ENCODE measurements at places on chromosomes 4 and X.

DNA sequence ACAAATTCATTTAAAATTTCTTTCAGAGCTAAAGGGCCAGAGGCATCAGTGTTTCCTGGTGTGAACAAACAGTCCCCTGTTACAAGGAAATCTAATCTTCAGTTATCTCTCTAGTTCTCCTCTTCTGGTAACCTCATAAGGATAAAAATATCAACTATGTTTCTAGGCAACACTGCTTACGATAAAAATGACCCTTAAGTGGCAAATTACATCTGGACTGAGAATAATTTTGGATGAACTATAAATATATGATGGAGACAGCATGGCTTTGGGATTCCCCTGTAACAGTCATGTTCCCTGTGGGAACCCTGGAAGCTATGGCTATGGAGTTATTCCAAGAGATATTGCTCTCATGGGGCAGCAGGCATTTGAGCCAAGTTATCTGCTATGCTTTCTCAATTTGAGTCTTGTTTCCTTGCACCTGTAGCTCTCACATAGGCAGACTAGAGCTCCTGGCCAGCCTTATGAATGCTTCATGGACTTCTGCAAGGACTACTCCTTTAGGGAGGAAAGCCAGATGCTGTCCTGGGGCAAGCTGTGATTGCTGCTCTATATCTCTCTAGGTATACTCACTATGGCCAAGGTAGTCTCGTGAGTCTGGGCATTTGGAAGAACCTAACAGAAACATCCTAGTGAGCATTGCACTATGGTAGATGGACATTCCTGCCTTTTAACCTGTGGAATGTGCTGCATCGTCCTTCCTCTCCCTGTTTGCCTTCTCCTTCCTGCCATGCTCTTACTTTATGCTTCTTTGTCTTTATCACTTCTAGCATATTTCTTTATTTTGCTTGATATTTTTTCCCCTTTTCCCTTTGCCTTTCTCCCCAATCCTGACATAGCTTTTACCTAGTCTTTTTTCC is 14.2 kb downstream of the C4orf33 start:
- DNase-seq: no peak

DNA sequence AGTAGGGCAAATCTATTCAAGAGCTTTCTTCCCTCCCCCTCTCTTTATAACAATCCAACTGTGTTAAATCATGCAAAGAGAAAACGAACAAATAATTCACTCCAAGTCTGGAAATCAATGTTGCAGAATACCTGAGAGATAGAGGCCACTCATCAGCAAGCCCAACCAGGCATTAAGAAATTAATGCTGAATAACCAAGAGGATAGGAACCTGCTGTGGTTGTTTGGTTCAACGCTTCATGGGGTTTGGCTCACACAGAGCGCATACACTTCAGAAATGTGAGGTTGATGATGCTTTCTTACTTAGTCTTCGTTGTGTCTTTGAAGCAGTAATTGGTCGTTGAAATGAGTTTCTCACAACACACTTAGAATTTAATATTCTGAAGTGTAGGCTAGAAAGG is 1540.0 kb upstream of the PABPC4L start:
- DNase-seq: no peak

GRCh38 chr4:140844061-140844460 is 87.9 kb upstream of the TBC1D9 start:
- no peak for DNase-seq

DNA sequence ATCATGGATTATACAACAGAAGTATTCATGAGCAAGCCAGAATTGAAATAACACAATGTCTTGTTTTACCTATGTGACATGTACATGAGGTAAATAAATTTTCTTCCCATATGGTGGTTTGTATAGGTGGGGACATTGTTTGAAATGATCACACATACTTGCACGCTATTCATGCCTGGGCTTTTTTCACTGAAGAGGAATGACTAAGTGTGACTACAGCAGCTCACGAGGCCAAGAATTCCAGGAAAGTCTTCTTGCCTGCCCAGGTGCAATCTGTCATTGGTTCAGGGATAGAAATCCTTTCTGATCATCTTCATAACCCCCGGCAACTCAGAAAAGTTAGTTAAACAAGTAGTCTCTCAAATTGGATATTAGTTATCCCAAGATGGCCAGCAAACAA is 36.3 kb upstream of the AREG start:
- DNase-seq: no peak

GRCh38 chr4:63296773-63297172 is 1112.5 kb downstream of the TECRL start:
- DNase-seq: no peak

DNA sequence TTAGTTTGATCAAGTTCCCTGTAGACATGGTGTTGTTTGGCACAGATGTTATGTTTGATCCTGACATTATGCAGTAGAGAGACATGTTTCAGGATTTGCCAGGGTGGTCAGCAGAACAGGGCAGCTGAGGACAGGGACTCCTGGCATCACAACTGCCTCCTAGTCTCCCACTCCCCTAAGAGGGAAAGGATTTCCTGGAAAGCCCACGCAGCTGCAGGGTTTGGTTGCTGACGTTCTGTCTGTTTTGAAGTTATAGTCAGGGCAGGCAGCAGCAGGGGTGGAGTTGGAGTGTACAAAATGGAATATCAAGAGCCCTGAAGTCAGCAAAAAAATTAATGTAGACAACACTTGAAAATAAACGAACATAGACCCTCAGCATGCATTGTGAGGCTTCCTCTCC is 125.4 kb downstream of the CPE start:
- DNase-seq: no peak

DNA sequence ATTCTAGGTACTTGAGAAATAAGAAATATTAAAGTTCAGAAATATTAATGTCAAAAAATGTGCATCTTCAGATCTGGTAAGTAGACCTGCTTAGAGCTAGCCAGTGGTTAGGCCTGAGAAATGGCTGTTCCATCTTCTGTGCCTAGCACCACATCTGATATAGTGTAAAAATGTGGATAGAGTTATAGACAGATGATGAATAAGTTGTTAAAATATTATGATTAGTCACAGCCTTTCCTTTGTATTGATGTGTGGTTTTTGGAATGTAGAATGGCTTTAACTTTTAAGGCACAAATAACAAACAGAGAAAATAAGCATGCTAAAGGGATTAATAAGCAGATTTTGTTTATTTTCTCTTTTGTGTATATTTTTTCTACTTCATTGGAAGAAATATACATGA is 133.5 kb upstream of the NUDT6 start:
- no peak for DNase-seq

DNA sequence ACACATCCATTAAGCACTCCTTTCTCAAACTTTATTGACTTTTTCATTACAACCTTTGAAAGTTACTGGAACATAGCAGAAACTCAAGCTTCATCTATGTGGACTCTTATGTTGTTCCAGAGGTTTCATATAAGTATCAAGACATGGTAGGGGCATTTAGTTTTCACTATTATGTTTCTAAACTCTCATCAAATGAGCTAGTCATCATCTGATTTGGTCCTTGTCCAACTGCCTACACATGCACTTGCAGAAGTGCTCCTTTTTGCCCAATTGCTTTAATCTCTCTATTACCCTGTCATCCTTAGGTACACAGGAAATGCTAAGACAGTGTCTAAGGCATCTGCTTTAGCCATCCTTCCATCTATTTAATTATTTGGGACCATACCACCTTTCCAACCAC is 42.2 kb upstream of the EPGN start:
- DNase-seq: no peak

- DNase-seq: no peak
These were observed 544.8 kb upstream of the ADGRL3 start for GRCh38 chr4:60655356-60655755.

- no peak for DNase-seq
These were observed 2.8 kb downstream of the PSMD10 start for GRCh38 chrX:108088511-108088910.

DNA sequence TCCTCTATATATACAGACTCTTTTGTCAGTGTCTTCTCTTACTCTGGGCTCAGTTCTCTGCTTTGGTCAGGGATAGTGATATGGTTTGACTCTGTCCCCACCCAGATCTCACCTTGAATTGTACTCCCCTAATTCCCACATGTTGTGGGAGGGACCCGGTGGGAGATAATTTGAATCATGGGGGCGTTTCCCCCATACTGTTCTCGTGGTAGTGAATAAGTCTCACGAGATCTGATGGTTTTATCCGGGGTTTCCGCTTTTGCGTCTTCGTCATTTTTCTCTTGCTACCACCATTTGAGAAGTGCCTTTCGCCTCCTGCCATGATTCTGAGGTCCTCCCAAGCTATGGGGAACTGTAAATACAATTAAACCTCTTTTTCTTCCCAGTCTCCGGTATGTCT is 144.4 kb downstream of the GLUD2 start:
- DNase-seq: no peak

GRCh38 chr4:74931376-74931775 is 1.5 kb upstream of the PARM1 start:
- no peak for DNase-seq

DNA sequence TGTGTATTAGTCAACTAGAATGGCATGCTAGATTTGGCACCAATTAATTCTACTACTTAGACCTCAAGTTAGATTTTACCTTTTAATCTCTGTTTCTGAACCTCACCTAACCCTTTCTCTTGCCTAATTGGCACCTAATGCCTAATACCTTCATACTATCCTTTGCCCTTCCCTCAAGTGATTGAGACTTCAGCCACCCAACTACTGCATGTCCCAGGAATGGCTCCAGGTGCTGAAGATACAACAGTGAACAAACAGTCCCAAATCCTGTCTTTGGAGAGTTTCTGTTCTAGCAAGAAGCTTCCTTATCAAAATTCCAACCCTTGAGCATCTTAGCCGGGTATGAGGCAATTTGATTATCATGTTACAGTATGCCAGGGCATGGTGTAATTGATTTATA is 139.9 kb downstream of the CPE start:
- DNase-seq: no peak

DNA sequence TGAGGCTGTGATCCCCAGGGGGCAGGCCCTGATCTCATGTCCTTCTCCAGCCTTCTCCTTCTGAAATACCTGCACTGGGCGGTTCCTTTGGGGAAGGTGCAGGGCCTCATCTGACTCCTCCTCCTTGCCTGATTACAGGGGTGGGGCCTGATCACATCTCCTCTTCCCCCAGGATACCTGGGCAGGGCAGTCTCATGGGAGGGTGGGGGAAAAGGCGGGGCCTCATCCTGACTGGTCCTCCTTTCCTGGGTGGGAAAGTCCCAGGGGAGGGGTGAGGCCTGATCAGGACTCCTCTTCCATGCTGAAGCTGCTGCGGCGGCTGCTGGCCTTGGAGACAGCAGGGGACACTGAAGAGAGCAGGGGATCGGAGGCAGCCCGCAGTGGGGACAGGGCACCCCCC is 13.3 kb downstream of the TFE3 start:
- DNase-seq: no peak

- no peak for DNase-seq
These were observed 9.7 kb downstream of the GC start for GRCh38 chr4:71774136-71774535.

DNA sequence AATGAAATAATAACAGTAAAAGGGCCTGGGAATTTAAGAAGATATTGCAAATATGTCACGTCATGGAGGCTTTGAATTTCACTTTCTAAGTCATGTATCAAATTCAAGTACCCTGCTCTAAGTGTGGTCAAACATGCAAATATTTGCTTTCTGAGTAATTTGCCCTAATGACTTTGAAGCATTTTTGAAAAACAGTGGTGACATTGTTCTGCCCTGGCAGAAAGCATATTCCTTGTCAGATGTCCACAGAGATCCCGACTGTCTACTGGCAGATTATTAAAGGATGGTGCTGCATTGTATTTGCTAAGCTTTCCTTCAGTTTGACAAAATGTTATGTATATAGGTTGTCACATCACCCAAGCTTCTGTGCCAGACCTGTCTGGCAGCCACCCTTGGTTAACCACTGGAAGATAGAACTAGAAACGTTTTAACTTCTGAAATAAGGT is 92.5 kb downstream of the ANK2 start:
- DNase-seq: no peak

DNA sequence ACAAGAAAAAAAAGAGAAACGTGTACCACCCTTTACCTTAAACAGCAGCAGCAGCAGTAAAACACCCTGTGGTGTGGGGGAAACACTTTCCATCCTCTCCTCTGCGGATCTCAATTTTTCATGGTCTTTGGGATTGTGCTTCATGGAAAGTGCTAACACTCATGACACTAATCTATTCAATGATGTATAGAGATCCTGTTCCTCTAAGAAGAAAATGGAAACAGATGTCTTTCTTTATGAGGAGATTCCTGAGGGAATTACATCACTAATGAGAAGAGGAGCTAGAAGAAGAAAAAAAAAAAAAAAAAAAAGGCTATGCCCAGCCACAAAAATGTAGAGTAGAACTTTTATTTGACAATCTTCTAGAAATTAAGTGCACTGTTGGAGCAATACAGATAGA is 62.9 kb upstream of the NDST3 start:
- no peak for DNase-seq

- DNase-seq: no peak
These were observed 123.2 kb upstream of the IGFBP7 start for GRCh38 chr4:57233386-57233785.

DNA sequence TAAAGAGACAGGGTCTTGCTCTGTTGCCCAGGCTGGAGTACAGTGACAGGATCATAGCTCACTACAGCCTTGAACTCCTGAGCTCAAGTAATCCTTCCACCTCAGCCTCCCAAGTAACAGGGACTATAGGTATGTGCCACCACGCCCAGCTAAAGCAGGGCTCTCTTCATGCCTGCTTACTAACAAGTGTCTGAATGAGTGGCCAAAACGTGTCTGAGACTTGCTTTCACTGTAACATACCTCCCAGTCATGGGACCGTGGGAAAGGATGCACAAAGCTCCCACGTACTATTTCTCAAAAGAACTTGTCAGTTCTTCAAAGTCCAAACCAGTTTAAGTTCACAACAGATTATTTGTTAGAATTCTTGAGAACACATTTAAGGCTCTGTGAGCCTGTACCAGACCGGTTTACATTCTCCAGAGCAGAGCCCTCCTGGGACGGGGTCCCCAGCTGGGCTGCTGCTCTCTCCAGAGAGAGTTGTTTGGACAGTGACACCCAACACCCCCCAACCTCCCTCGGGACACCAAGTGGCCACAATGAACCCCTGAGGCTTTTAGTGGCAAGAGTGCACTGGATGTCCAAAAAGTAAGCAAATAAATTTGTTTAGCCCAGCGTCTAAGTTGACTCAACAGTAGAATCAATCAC is 24.1 kb downstream of the SH3KBP1 start:
- DNase-seq: no peak

DNA sequence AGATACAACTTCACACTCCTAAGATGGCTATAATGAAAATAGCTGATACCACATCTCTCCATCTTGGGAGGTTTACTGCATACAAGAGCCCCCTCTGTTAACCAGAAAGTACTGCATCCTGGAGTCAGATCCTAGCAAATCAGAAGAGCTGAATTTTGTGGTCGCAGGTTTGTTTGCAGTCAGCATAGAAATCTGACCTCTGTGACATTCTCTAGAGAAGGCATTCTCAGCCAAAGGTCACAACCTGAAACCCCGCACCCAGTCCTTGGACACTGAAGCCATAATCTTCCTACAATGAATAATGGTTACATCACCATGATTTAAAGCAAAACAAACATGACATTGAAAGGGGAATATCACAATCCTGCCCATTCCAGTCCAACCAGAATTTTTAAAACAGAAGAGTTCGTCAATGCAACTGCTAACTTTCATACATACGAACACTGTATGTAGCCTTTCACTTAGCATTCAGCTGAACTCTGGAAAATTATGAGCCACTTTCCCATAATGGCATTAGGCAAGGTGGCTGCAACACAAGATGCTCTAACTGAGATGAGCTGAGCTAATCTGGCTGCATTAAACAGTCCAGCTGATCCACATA is 17.6 kb downstream of the HS6ST2 start:
- DNase-seq: no peak
